ENCODE measurements at places on chromosomes 5 and 9.
A peak's percentile ranks its signal among the peaks of the same experiment; 100 is the strongest.

DNA sequence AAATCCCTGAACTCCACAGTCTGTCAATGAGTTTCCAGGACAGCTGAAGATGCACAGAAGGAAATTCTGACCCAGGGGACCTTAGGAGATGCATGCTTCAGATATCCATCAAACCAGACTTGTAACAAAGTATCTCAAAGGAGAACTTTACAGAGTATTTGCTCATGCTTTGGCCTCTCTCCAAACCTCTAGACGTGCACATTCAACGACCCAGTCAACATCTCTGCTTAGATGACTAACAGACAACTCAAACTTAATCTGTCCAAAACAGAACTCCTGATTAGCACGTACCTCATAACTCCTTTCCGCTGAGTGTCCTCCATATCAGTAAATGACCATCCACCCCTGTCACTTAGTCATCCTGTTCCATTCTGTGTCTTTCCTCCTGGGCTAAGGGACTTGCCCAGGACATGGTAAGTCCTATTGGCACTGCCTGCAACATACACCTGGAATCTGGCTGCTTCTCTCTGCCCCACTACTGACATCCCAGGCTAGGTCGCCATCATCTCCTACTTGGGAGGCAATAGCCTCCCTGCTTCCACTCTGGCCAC lies 107.4 kb downstream of the LMNB1 start:
- DNase-seq, result no peak

DNA sequence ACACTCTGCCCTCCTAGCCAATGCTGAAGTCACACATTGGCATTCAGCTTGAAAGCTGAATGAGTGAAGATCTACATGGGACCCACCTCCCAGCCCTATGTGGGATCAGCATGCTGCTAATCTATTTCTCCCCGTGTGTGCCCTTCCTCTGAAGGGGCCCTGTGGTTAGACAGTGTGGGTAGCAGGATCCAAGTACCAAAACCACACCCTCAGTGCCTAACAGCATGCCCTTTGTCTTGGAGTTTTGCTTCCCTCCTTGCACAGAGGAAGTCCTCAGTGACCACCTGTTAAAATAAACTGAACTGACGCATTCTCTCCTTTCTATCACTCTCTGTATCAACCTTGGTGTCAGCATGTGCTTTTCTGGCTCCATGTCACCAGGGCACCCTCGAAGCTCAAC lies 25.0 kb downstream of the SH3TC2 start:
- DNase-seq, result no peak

DNA sequence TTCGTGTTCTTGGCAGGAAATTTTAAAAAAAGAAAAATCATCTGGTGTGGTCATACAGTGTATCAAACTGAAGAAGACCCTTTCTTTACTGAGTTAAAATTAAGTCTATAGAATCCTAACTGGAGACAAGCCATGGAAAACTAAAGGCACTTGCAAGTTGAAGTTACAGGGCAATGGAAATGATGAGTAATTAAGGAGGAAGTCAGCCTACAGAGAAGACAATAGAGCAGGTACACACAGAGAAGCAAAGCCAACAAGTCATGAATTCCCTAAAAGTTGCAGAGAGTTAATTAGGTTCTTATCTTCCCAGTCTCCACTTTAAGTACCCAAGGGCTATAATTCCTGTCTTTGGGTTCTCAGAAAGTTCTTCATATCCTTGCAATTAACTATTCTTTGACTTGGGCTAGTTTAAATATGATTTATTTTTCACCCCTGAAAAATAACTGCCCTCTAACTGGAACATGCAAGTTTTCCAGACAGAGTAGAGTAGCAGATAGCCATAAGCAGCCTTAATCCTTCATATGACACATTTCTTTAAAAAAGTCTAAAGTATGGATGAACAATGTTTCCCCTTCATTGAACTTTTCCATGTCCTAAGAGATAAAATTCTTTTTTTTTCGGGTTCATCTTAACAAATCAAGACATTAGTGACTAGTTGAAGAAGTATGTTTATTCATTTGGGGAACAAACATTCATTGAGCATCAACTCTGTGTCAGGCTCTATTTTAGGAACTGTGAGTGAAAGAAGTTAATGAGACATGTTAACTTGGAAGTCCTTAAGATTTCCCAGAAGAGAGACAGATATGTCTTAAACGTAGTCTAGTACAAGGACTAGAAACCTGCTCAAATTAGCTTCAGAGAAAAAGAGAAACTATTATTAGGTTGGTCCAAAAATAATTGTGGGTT lies 5.2 kb upstream of the ITGA2 start:
- DNase-seq, result no peak

- no peak for DNase-seq
Measured at GRCh38 chr9:133618726-133619125, 9.5 kb upstream of the FAM163B start.

GRCh38 chr9:115328228-115328627 lies 210.3 kb upstream of the TNC start:
- no peak for DNase-seq

DNA sequence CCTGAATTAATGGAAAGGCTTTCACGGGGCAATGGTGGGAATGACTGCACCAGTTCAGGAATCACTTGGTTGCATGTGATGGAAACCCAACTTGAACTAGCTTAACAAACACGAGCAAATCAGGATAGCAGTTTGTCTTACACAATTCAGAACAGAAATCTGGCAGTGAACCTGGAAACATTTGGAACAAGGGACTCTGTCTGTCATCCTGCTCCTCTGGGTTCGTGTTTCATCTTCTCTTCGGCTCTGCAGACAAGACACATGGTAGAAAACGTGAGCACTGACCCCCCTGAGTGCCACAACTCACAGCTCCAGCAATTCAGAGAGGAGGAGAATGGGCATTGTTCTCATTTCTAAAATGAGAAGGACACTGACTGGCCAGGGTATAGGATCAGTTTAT lies 218.1 kb upstream of the NREP start:
- no peak for DNase-seq

- DNase-seq, result no peak
Measured at GRCh38 chr9:90007516-90008440, 403.0 kb downstream of the GADD45G start.

DNA sequence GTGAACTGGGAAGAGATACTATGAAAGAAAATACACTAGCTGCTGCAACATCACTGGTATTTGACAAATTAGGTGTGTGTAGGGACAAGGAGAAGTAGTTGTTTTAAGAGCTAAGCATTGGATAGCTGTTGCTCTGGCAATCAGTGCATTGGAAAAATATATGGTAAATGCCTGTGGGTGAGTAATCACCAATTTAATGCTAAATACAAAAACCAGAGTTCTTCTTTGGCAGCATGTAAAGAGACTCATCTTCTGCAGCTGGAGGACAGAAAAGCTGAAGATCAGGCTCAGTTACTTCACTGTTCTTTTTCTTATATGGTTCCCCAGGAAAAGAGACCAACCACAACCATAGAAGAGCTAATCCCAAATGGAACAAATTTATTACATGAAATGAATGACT lies 201.8 kb upstream of the MPDZ start:
- no peak for DNase-seq

- DNase-seq, result no peak
Measured at GRCh38 chr9:121140162-121140561, 61.5 kb downstream of the RAB14 start.

DNA sequence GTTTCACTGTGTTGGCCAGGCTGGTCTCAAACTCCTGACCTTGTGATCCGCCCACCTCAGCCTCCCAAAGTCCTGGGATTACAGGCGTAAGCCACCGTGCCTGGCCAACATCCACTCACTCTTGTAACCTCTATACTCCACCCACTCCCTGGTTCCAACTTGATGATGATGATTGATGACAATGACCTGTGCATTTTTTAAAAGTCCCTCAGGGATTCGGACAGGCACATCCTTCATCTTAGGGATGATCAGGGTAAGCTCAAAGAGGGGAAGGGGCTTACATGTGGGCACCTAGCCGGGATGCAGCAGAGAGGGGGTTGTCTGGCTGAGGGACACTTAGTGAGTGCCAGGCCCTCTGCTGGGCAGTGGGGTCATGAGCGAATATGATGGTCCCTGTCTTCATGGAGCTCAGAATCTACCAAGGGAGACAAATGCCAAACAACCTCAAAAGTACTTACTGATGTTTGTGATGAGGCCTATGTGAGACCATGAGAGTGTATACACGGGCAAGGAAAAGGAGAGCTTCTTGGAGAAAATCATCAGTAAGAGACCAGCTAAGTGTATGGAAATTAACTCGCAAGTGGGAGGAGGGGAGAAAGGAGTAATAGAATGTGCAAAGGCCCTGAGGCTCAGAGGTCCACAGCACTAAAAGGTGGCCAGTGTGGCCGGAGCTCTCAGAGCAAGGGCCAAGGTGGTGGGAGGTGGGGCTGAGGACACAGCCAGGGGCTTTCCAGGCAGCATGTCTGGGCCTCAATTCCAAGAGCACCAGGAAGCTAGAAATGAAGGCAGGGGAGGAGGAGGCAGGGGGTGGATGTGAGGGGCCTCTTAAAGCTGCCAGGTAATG lies 27.4 kb downstream of the LHX2 start:
- DNase-seq, result no peak

DNA sequence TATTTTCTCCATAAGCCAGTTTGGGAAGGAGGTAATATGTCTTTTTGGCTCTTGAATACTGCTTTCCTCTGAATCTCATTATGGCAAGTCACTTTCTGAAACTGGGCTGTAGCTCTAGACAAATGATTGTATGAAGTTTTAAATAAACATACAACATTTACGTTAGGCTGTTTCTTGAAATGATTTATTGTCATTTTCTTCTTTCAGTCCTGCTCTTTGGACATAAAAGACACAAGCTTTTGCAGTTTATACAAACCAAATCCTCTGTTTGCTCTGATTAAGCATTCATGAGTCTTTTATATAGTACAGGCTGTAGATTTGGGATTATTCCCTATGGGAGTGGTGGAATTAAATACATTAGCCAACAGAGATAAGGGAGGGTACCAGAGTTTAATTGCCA lies 139.7 kb downstream of the CEP120 start:
- no peak for DNase-seq

DNA sequence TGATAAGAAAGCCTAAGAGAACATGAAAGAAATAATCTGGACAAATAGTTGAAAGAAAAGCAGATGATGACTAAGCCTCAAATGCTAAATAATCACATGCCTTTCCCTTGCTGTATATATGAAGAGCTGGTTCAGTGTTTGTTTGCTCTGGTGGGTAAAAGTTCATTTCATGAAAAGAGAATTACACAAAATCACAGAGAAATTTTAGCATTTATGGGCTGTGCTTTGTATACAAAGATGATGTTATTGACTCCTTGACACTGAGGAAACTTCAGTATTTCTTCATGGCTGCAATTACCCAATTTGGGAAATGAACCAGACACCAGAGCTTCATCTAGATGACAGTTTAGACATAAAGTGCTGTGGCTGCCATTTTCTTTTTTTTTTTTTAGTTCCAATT lies 527.2 kb downstream of the NR2F1-AS1 start:
- peak; percentile 50 for DNase-seq

DNA sequence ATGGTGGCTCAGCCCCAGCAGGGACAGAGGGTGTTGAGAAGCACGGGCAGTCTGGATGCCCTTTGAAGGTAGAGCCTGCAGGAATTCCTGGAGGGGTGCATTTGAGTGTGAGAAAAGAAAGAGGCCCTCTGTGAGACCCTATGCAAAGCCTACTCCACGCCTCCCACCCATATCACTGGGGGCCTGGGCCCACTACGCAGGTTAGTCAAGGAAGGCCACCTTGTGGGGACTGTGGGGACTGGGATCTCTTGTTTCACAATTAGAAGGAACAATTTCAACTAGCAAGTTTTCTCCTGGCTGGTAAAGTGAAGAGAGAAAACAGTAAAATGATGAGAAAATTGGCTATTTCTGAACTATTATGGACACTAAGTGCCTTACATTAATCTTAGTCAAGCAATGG lies 486.2 kb upstream of the DAP start:
- DNase-seq, result no peak

- no peak for DNase-seq
Measured at GRCh38 chr5:120684749-120685415, 220.8 kb downstream of the PRR16 start.

GRCh38 chr9:108786901-108787689 lies 68.7 kb downstream of the ACTL7B start:
- peak; percentile 98 for DNase-seq

- peak; percentile 34 for DNase-seq
Measured at GRCh38 chr5:68216245-68217046, 890 bp downstream of the PIK3R1 start.

DNA sequence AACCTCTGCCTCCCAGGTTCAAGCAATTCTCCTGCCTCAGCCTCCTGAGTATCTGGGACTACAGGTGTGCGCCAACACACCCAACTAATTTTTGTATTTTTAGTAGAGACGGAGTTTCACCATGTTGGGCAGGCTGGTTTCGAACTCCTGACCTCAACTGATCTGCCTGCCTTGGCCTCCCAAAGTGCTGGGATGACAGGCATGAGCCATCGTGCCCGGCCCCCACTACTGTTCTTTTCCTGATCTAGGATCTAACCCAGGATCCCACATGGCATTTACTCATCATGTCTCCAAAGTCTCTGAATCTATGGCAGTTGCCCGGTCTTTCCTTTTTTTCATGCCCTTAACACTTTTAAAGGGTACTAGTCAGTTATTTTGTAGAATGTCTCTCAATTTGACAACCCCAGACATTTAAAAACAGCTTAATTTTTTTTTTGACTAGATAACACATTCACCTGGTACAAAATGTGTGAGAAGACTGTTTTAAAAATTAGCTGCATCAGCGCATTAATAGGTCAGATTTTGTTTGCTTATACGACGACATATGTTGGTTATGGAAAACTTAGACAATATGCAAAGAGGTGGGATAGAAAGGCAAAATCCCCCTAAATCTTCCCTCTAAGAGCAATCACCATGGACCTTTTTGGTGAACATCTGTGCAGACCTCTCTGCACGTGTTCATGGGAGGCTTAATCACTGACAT lies 46.5 kb downstream of the STOM start:
- no peak for DNase-seq

- DNase-seq, result no peak
Measured at GRCh38 chr9:116275418-116276195, 122.0 kb downstream of the PAPPA start.

DNA sequence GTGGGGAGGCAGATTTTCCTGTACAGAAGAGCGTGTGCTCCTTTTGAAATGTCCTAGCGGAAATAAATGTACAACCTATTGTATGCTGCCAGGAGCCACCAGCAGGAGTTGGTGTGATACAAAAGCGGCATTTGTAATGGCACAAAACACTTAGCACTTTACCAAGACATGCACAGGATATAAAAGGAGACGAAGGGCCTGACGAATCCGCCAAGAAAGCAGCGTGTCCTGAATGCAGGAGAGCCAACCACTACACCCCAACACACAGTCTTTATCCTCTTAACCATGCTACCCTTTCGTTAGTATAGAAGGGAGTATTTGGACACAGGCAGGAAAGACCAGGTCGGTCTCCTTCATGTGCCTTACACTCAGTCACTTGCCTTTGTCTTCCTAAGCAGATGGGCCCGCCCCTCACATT lies 218.1 kb downstream of the TRIM32 start:
- DNase-seq, result no peak

- DNase-seq, result peak; percentile 40
Measured at GRCh38 chr9:7150153-7150890, 392.5 kb downstream of the KDM4C start.

DNA sequence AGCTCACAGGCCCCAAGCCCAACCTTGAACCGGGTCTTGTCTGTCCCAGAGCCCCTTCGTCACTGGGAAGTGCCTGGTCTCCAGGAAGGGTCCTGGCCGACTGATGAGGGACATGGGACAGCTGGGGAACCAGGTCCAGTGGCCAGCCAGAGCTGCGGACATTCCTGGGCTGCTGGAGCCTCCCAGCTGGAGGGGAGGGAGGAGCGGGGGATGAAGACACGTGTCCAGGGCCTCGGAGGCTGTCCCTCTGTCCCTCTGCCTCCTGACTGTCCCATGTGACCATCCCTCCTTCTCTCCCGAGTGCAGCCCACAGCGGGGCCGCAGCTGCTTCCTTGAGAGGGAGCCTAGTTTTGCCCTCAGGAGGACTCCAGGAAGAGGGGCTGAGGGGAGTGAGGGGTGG lies 41.7 kb upstream of the UBAC1 start:
- no peak for DNase-seq
